Caki2 (cell line): ENCODE measurements at places on chromosomes 12 and 14. TPM values are rescaled to one million over a fixed set of nuclear protein-coding genes. Genes with fewer than 3 reads are reported as not detected.

Gene ALDH1L2
- 1.2 and 1.3 TPM in 2 replicates for total RNA-seq

Gene OTOGL
- total RNA-seq = not detected in 2 replicates

Gene TEAD4
- total RNA-seq = 17.2 and 32.7 TPM in 2 replicates

Gene TAS2R43
- not detected in 2 replicates for total RNA-seq

Gene CAPZA3
- total RNA-seq = not detected in 2 replicates

Gene RARG
- total RNA-seq = 25.2 and 28.6 TPM in 2 replicates

Gene CBLN3
- 0.81 and 2.2 TPM in 2 replicates for total RNA-seq

Gene HOXC6
- 0.68 TPM in 1 of 2 replicates, not detected in the other for total RNA-seq
